ENCODE measurements at places on chromosomes 5 and 9. TPM values are rescaled to one million over a fixed set of nuclear protein-coding genes. Genes with fewer than 3 reads are reported as not detected.
A peak's percentile ranks its signal among the peaks of the same experiment; 100 is the strongest.

DNA sequence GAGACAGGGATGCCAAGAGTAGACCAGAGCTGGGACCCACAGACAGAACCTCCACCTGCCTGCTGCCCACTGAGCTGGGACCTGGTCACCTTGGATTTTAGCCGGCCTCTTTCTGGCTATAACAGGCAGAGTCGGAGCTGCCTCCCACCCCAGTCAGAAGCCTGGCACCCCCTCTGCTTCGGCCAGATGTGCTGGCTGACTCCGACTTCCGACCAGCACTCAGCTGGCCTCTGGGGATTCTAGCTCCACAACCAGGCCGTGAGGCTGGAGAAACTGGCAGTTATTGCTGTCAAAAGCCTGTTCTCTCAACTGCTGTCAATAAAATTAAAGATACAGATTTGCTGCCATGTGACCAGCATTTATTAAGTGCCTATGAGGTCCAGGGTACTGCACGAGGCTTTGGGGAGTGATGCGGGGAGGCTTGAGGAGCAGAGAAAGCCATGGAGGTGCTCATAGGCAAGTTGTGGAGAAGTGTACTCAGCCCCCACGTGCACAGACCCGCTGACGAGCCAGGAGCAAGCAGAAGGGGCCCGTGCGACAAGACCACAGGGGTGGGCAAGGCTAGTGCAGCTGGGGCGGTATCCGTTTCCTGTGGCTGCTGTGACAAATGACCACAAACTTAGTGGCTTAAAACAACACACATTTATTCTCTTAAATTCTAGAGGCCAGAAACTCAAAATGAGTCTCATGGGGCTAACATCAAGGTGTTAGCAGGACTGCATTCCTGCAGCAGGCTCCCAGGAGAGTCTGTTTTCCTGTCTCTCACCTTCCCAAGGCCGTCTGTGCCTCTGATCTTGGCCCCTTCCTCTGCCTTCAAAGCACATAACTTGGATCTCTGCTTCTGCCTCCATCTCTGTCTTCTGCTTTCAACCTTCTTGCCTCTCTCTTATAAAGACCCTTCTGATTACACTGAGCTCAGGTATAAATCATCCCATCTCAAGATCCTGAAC, 13.1 kb downstream of the GFI1B start:
- no peak for DNase-seq
- no peaks in the 10 kb centered on the region for H3K27me3 ChIP-seq
- peaks cover 18% of the 10 kb centered on the region for H3K4me1 ChIP-seq
- H3K27ac ChIP-seq = no peak overlapping the region
- no peaks in the 10 kb centered on the region for H3K36me3 ChIP-seq

DNA sequence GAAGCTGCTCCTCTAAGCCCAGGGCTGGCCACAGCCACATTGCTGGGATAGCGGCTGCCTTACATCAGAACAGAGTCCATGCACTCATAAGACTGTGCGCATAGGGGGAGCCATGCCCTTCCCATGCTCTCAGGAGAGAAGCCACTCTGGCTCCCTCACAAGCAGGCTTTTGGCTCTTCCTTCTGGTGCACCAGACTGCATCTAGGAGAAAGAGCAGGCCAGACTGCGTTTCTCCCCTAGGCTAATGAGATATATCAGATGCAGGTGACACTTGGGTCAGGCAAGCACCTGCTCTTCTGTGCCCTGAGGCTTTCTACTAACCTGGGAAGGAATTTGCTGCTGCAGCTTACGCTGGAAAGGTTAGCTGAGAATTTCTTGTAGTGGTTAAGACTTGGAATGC, 43.2 kb upstream of the BRINP1 start:
- DNase-seq = peak; percentile 75
- no peaks in the 10 kb centered on the region for H3K36me3 ChIP-seq
- no peak overlapping the region for H3K27ac ChIP-seq
- H3K27me3 ChIP-seq = no peaks in the 10 kb centered on the region

USP20 gene
- total RNA-seq = 16.5 TPM

DNA sequence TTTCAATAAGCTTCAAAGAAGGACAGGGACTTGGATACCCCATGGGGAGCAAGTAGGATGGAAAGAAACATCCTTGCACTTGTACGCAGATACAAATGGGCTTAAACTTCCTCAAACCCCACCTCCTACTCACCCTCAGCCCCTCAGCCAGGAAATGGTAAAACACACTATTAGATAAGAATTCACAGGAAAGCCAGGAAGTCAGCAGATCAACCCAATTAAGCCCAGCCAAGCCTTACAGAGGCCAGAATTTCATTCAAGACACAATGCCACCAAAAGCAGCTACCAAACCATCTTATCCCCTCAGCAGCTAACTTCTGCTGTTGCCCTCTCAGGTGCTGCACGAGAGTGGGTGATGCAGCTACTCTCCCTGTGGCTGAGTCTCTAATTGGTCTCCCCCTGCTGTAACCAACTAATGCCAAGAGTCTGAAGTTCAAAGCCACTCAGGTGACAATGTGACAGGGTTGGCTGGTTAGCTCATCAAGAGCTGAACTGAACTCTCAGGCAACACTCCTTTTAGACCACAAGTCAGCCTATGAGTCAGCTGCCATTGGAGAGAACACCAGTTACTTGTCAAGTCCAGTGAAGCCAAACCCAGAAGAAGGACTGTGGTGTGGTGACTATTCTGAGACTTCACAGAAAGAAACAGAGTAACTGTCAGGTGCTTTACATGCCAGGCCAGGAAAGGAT, 201.9 kb downstream of the ZNF608 start:
- no peak for DNase-seq

SH3GL2 gene
- not detected for total RNA-seq
